Fibroblast of skin of scalp (primary cell): ENCODE measurements at places on chromosomes 12 and 14.

- no peak for DNase-seq
Observed at GRCh38 chr14:21096978-21097635, 1.3 kb downstream of the ZNF219 start.

DNA sequence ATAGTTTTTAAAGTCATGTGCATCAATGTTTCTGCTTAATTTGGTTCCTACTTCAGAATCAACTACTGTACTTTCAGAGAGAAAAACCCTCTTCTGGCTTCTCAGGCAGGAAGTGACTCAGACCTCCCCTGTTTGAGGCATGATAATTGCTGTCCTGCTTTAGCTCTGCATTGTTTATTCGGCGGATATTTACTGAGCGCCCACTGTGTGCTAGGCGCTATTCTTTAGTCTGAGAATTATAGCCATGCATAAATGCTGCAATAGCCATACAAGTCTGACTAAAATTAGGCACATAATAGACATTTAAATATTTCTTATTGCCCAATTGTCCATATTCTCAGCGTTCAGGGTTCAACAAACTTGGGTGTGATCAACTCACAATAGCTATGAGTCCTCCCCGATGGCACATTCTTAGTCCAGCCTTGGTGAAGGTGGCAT is 6.1 kb upstream of the AMIGO2 start:
- DNase-seq, result peak; percentile 83

- peak; percentile 50 for DNase-seq
Observed at GRCh38 chr12:49049566-49050224, 10.9 kb downstream of the KMT2D start.

GRCh38 chr12:40565029-40565633 is 127.1 kb upstream of the CNTN1 start:
- no peak for DNase-seq
